ENCODE measurements at places on chromosomes 1 and 21.
A peak's percentile ranks its signal among the peaks of the same experiment; 100 is the strongest.

DNA sequence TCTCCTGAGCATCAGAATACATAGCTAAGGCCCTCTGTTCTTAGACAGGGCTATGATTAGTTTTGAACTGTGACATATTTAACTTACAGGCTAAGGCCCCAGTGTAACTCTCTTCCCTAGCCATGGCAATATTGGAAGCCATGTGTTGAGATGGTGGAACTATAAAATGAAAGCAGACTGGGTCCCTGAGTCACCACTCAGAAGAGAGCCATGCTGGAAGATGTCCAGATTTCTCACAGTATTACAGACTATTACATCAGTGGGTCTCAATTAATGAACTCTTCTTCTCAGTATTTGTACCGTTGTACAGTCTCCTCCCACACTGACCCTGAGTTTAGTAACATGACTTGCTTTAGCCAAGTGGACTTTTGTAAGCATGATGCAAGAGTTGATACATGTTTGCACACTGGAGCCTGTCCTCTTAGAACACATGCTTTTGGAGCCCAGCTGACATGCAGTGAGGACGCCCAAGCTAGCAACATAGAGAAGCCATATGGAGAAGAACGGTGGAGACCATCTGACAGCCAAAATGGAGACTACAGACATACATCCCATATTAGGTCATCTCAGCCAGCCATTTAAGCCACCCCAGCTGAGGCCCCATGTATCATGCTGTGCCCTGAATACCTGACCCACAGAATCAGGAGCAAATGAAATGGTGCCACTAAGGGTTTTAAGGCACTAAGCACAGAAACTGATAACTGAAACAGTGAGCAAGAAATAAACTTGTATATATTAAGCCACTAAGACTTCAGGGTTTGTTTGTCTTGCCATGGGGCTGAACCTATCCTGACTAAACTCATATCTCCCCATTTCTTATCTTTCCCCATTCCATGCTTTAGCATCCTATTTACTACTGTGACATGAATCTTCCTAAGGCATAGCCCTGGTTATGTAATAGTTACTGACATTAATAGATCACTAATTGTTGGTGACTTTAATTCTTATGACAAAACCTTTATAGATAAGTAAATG, 24.4 kb downstream of the TBX15 start:
- DNase-seq: no peak

- no peak for DNase-seq
Observed at GRCh38 chr1:181898773-181899172, 162.7 kb downstream of the ZNF648 start.

GRCh38 chr1:66788231-66788939, 12.7 kb downstream of the INSL5 start:
- peak; percentile 11 for DNase-seq

DNA sequence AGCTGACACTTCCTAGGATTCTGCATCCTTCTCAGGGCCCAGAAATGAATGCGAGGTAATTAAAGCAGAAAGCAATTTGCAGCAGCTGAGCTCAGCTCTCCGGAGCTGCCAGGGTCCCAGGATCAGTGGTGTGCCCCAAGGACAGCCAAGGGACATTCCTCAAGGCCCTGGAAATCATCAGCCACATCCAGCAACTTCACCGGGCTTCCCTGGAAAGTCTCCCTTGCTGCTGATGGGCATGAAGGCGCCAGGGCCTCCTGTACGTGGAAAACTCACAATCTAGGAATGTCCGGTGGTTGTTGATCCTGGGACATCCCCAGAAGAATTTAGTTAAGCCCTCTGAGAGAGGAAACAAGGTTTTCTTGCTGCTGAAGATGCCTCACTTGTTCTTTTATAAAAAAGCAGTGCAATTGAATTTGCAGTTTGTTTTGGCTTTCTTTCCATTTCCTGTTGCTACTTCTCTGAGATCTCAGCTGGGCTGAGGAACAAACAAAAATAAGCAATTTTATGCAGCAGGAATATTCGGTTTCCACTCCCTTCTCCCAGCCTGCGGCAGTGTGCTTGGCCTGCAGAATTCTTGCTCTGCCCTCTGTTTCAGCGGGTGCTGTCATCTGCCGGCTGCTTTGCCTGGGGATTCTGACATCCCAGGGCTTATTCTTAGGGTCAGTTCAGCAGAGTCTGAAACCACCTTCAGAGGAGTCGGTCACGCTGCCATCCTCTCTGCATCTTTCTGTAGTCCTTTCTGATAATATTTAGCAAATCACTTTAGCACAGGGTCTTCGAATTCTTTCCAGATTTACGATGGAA, 85.9 kb downstream of the TCP10L start:
- DNase-seq: no peak

DNA sequence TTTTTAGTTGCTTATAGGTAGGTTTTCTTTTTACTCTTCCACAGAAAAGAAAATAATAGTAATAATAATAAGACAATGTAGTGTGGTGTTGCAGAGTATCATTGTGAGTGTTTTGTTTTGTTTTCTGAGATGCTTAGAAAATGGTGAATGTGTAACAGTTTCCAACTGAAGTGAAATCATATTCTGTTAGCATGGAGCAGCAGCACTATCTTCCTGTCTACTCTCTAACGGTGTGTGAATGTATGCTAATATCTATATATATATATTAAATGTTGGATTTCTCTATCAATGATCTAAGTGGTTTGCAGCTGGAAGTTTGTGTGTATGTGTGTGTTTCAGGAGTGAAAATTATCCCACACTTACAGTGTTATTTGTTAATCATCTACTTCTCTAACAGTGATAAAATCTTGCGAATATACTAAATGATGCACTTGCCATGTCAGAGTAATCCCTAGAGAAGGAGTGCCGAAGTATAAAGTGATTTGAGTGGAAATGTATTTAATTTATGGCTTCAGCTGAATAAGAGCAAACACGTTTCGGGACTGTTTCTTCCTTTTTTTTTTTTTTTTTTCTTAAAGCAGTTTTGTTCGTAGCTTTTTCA, 377 bp downstream of the SAMD13 start:
- DNase-seq: no peak

DNA sequence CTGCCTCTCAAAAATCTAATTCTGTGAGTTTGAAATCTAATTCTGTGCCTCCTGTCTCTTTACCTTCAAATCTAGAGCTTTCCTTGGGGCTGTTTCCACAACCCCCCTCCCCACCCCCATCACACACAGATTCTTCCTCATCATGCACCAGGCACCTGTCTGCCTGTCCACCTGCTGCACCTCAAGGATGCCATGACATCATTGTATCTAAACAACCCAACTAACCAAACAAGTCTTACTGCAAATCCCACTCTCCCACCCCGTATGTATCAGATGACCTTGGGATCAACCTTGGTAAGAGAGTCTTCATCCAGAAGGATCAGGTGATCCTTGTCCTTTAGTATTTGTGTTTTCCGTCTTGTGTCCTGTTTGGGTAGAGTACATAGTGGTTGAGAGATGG, 102.7 kb upstream of the SIM2 start:
- DNase-seq: no peak

GRCh38 chr1:93416183-93416582, 31.7 kb upstream of the FNBP1L start:
- no peak for DNase-seq

DNA sequence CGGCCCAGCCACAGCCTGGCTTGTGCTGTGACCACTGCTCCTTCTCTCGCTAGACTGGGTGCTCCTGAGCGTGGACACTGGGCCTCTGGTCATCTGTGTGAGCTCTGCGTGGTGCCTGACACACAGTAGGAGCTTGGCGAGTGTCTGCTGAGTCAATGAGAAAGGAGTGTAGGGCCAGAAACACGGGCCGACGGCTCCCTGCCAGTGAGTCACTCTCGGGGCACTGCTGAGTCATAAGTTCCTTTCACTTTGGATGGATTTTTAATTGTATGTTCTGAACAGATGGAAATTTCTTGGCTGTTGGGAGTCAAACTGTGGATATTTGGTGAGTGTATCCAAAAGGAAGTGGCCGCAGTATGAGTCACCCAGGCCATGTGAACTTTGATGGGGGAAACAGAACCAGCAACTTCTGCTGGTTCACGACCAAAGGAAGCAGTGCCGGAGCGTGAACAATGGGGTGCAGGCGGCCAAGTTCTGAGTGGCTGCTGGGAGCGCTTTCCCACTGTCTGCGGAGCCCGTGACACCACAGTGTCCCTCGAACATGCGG, 41.0 kb upstream of the COL18A1 start:
- DNase-seq: no peak

GRCh38 chr1:210455840-210456603, 127.3 kb downstream of the HHAT start:
- no peak for DNase-seq

GRCh38 chr1:37265786-37266667, 208.4 kb upstream of the ZC3H12A start:
- no peak for DNase-seq

GRCh38 chr1:97849345-97850340, 71.2 kb downstream of the DPYD start:
- no peak for DNase-seq

- DNase-seq: no peak
Observed at GRCh38 chr1:94280541-94280940, 43.2 kb upstream of the ARHGAP29 start.

- no peak for DNase-seq
Observed at GRCh38 chr1:223012938-223013337, 130.1 kb downstream of the TLR5 start.

DNA sequence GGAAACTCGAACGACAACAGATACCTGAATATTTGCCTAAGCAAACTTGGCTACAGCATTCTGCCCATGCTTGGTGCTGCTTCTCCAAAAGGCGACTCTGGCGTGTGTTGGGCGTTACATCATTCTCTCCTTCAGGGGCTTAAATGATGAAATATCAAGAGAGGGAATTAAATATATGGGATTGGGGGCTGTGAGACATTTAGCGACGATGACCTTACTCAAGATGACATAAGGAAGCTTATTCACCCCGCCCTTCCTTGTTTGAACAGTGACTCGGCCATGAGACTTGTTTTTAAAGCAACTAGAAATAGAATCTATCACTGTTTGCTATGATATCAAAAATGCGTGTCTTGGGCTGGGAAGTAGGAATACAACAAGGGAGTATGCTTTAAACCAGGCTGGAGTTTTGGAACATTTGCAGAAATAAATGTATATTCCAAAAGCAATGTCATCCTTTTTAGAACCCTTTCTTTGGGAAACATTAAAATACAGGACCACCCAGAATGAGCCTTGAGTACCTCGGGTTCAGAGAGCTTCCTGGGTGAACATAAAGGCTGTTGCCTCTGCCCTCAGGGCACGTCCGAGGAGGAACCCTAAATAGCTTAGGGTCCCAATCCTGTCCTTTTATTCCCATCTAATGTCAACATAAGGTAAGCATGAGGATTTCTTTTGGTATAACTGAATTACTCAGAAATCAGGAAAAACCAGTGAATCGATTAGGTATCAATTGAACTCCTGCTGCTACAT, 123.3 kb upstream of the SLC45A1 start:
- no peak for DNase-seq

GRCh38 chr1:115338457-115338820, 390 bp upstream of the NGF start:
- no peak for DNase-seq

GRCh38 chr1:87123610-87124009, 205.1 kb upstream of the LMO4 start:
- DNase-seq: no peak

- no peak for DNase-seq
Observed at GRCh38 chr1:222739929-222740328, 2.9 kb downstream of the FAM177B start.

DNA sequence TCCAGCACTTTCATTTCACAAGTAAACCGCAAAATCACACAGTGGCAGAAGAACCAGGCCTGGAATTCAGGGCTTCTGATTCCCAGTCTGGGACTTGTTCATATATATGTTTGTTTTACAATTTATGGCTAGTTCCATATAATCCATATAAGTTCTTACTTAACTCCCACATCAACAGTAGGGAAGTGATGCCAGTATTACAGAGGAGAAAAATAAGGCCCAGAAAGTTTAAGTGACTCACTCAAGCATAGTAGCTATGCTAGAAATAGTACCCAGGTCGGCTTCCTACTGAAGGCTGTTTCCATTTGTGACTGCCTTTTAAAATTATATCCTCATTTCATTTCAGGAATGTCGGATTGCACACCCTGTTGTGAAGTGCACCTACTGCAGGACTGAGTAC, 1.4 kb downstream of the FAM76A start:
- DNase-seq: no peak

DNA sequence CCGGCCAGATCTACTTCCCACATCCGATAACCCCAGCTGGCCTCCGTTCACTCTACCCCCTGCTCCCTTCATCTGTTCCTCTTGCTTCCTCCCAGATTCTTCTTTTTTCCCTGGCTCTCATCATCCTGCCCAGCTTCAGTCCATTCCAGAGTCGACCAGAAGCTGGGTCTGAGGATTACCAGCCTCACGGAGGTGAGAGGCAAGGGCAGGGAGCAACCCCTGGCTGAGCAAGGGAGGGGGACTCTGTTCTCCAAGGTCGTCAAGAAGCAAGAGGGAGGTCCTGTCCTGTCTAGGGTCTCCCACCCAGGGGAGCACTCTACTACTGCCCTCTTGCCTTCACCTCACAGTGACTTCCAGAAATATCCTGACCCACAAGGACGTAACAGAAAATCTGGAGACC, 3.9 kb downstream of the JTB start:
- no peak for DNase-seq

- DNase-seq: no peak
Observed at GRCh38 chr1:51568231-51568935, 48.5 kb upstream of the OSBPL9 start.

GRCh38 chr1:42806171-42806570, 10.8 kb upstream of the ERMAP start:
- no peak for DNase-seq

DNA sequence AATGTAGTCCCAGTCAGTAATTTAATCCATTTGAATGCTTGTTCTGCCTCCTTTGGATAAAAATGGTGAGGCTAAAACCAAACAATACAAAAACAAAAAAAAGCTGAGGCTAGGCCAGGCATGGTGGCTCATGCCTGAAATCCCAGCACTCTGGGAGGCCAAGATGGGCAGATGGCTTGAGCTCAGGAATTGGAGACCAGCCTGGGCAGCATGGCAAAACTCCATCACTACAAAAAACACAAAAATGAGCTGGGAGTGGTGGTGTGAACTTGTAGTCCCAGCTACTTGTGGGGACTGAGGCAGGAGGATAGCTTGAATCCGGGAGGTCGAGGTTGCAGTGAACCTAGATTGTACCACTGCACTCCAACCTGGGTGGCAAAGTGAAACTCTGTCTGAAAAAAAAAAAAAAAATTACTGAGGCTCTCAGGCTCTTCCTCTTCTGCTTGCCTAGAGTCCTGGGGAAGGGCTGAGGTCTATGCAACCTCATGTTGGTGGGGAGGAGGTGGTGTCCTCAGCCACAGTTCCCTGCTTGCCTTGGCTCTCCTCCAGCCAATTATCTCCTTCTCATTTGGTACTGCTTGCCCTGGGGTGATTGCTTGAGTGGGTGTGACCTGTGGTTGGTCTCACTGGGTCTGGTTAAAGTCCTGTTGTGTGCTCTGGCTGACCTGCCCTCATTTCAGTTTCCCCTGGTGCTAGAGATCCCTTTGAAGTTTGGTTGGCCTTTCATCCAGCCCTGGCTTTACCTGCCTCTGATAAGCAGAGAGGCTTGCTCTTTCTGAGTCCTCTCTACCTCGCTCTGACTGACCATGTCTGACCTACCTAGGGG, 20.9 kb downstream of the S1PR1 start:
- DNase-seq: no peak
